ENCODE measurements at places on chromosomes 2 and 18.

DNA sequence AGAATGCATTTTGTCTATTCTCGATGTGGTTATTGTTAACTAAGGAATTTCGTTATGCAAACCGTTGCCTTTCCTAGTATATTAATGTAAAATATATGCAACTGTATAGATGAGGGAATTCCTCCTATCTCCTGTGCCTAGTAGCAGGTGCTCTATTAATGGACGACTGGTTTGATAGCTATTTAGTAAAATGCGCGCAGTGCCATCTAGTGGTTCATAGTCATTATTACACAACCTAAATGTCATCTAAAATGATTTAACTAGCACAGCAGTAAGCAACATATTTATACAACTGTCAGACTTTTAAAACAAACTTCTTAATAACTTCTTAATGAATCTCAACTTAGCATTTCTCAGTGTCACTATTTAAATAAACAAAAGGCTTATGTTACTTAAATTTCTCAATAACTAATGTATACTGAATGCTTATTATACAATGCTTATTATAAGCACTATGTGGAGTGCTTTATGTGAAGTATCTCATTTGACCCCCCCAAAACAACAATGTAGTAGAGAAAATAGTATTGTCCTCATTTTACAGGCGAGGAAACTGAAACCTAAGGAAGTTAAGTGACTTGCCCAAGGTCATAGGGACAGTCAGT is 77.9 kb downstream of the DTNA start:
- DNase-seq: peak; percentile 31

DNA sequence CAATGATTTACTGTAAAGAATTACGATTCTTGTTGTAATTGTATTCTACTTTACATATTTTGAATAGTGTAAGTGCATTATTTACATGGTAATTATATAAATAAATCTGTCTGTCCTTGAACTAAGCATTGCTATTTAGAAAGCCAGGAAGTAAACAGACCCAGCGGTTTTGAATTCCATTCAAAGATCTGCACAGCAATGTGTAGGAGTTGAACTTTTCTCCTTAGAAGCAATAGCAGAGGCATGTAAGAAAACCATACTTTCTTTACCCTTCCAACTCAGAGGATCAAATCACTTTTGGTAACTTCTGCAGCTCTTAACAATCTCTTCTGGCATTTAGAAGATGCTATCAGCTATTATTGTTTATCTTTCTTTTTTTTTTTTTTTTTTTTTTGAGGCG is 109.2 kb upstream of the VRK2 start:
- DNase-seq: no peak

DNA sequence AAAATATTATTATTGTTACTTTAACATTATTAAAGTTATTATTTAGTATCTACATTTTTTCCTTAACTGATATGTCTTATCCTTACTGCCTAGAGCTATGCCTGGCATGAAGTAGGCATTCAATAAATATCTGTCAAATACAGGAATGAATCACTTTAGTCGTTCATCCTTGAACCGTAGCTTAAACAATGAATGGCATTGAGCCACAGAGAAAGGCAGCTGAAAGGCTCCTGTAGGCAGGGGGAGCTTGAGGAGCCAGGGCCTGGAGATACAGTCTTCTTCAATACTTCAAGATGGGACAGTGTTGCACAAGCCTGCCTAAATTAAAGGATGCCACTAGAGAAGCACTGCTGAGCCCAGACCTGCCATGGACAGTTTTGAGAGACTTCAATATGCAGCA is 22.5 kb downstream of the CYRIA start:
- no peak for DNase-seq

- no peak for DNase-seq
These were observed 1635.9 kb upstream of the LRRTM1 start for GRCh38 chr2:81940266-81940955.

- DNase-seq: no peak
These were observed 109.6 kb upstream of the CDC42EP3 start for GRCh38 chr2:37781028-37781427.

- DNase-seq: no peak
These were observed 583.7 kb upstream of the HNMT start for GRCh38 chr2:137380610-137381009.

DNA sequence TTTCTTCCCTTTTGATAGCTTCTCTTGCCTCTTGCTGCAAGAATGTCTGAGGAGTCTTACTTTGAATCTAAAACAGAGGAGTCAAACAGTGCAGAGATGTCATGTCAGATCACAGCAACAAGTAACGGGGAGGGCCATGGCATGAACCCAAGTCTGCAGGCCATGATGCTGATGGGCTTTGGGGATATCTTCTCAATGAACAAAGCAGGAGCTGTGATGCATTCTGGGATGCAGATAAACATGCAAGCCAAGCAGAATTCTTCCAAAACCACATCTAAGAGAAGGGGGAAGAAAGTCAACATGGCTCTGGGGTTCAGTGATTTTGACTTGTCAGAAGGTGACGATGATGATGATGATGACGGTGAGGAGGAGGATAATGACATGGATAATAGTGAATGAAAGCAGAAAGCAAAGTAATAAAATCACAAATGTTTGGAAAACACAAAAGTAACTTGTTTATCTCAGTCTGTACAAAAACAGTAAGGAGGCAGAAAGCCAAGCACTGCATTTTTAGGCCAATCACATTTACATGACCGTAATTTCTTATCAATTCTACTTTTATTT is 133.5 kb upstream of the CDCA7 start:
- DNase-seq: no peak

DNA sequence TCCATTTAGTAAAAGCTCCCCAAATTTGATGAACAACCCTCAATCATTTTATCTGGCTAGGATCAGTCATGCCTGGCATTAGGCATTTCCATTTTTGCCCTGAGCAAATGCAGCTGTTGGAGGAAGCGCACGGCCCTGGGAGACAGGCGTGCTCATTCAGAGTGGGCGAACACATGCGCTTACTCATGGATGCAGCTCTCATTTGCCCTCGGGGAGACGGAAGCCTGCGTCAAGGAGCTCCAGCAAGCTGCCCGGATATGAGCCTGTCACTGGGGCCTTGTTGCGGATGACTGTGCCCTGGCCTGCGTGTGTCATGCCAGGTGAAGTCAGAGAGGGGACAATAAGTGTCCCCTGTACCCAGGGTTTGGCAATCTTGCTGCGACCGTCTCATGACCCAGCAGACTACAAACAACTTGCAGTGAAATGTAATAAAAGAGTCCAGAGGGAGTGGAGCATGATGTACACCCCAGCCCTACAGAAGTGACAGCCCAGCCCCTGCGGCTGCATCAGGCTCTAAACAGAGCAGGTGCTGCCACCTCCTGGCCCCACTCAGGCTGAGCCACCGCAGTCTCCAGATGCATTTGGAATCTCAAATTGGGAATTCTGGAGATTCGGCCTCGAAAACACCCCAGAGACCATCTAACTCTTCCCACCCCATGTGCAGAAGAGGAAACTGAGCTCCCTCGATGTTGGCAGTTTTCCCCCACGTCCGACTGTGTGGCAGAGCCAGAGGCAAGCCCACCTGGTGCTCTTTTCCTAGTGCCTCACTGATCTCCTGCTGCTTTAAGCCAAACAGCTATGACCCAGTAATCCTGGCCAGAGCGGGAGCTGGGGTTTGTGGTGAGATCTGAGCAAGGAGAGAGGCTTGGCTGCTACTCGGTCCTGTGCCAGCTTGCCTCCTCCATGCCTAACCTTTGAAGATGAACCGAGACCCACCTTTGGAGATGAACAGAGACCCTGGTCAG is 105.0 kb upstream of the ALK start:
- DNase-seq: no peak

DNA sequence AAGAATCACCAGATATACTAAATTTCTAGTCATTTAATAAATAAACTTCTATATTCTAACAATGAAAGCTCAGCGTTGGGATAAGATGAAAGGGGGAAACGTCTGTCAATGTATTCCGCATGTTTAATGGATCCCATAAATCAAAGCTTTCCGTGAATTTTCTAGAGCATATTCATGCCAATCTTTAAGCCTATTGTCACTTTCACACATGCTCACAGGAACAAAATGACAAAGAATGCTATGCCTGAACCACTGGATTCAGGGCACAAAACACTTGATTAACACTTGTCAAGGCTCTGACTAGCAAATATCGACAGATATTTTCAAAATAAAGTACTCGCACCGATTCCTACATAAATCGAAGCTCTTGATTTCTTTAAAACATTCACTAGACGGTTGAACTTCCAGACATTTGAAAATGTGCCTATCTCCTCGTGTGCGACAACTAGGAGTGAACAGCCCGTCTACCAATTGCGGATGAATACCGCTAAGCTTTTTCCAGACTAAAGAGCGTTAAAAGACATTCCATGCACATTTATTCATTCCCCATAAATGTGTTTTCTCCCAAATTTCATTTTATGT is 1.8 kb downstream of the TLK1 start:
- DNase-seq: no peak

GRCh38 chr2:197248623-197249022 is 62.0 kb downstream of the ANKRD44 start:
- no peak for DNase-seq

GRCh38 chr2:232966122-232966521 is 46.9 kb downstream of the NGEF start:
- no peak for DNase-seq

DNA sequence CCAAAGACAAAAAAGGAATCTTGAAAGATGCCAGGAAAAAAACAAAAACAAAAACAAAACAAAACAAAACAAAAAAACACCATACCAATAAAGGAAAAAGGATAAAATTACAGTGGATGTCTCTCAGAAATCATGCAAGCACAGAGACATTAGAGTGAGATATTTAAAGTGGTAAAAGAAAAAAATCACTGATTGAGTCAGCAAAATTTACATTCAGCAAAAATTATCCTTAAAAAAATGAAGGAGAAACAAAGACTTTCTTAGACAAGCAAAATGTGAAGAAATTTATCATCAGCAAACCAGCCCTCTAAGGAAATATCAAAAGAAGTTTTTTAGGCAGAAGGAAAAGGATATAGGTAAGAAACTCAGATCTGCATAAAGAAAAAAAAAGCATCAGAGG is 10.2 kb upstream of the GKN1 start:
- no peak for DNase-seq

DNA sequence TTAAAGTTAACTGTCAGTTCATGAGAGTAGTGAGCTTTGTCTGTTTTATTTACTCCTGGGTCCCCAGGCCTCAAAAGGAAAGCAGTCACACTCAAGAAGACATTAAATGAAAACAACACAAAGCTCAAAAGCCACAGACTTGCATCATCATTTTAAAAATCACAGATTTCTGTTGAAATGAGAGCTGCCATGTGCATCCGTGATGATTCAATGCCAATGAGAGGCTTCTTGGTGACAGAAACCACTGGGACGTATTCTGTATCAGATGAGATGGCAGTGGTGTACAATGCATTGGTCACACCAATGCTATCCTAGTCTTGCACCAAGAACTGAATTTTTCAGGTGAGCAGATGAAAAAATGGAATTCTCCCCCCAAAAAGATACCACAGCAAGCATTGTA is 204.8 kb downstream of the ANAPC1 start:
- no peak for DNase-seq

GRCh38 chr18:33805592-33805991 is 227.6 kb downstream of the ASXL3 start:
- DNase-seq: no peak

- no peak for DNase-seq
These were observed 5.8 kb upstream of the PROM2 start for GRCh38 chr2:95268211-95269035.

GRCh38 chr18:78857314-78858150 is 122.1 kb upstream of the SALL3 start:
- no peak for DNase-seq

DNA sequence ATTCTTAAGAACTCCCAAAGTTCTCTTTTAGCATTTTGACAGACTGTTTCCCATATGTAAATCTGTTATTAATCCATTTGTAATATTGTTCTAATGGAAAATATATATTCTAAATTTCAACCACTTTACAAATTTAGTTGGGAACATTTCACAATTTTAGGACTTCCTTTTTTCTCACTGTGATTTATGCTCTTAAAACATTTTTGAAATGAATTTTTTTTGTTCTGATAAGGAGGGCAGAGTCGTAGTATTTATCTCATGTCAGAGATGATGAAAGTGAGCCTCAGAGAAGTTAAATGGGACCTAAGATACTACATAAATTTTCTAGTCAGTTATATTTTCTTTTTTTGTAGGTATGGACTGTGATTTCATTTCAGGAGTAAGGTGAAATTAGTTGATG is 26.6 kb downstream of the RASGRP3 start:
- no peak for DNase-seq

- DNase-seq: no peak
These were observed 109.7 kb downstream of the MSH2 start for GRCh38 chr2:47512581-47513083.

DNA sequence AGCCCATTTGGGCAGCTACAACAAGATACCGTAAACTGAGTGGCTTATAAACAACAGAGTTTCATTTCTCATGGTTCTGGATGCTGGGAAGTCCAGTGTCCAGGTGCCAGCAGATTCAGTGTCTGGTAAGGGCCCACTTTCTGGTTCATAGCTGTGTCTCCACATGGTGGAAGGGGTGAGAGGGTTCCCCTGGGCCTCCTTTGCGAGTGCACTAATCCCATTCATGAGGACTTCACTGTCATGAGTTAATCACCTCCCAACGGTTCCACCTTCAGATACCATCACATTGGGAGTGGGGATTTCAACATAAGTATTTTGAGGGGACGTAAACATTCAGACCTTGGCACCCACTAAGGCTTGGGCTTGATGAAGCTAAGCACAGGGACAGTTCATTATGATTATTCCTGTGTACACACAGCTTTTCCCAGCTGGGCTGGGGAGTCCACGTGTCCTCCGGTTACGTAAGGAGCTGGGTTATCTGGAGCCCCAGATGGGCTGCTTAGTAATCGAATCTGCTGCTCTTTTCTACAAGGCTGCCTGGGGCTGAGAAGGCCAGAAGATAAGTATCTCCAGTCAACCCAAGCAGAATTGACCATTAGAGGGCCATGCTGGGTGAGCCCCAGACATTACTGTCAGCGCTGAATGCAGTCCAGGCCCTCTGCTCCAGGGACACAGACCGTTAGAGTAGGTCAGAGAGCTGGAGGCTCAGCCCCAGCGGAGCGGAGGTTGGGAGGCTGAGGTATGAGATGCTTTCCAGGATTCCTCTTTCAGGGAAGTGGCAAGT is 42.7 kb downstream of the EPAS1 start:
- DNase-seq: no peak

GRCh38 chr2:210551001-210551400 is 5.4 kb upstream of the CPS1 start:
- DNase-seq: no peak

GRCh38 chr18:11585596-11585995 is 23.8 kb upstream of the SLC35G4 start:
- DNase-seq: no peak

GRCh38 chr2:9307535-9307934 is 100.9 kb downstream of the ASAP2 start:
- DNase-seq: no peak

- no peak for DNase-seq
These were observed 85.1 kb upstream of the TTC39C start for GRCh38 chr18:23929362-23929930.
